ENCODE measurements at places on chromosomes 6 and 20. TPM values are rescaled to one million over a fixed set of nuclear protein-coding genes. Genes with fewer than 3 reads are reported as not detected.

DNA sequence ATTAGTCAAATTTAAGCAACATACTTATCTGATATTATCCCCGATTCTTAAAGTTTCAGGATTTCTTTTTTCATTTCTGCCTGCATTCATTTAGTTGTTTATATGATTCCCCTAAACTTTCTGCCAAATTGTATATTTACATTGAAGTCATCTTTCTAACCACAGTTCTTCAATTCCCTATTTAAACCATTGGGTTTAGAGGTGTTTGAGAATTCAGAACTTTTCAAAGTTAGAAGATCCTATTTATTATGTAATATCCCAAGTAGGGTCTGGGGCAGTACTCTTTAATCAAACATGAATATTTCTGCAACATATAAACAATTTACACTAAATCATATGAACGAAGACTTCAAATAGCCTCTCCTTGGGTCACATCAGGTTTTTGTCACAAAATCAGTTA, 52.9 kb downstream of the KLHL31 start:
- no peak for DNase-seq

- DNase-seq, result no peak
Observed at GRCh38 chr6:27882624-27883023, 29.6 kb downstream of the OR2B2 start.

Gene OXT
- total RNA-seq, result 4.5 TPM

DNA sequence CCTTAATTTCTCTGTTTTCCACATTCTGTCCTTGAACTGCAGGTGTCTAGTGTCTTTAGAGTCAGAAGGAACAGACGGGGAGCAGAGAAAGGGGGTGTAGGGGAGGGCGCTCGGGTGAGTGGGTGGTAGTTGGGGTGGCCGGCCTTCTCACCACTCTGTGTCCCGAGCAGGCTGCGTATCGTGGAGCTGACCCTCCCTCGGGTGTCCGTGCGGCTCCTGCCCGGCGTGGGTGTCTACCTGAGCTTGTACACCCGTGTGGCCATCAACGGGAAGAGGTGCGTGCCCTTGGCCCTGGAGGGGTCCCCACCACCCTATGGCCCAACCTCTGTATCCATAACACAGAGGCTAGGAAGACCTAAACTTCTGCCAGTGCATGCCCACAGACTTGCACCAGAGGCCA, 5.3 kb downstream of the BPIFB4 start:
- no peak for DNase-seq

Gene EFCAB8
- total RNA-seq, result not detected

- no peak for DNase-seq
Observed at GRCh38 chr20:38098952-38099351, 65.4 kb downstream of the RPRD1B start.

DNA sequence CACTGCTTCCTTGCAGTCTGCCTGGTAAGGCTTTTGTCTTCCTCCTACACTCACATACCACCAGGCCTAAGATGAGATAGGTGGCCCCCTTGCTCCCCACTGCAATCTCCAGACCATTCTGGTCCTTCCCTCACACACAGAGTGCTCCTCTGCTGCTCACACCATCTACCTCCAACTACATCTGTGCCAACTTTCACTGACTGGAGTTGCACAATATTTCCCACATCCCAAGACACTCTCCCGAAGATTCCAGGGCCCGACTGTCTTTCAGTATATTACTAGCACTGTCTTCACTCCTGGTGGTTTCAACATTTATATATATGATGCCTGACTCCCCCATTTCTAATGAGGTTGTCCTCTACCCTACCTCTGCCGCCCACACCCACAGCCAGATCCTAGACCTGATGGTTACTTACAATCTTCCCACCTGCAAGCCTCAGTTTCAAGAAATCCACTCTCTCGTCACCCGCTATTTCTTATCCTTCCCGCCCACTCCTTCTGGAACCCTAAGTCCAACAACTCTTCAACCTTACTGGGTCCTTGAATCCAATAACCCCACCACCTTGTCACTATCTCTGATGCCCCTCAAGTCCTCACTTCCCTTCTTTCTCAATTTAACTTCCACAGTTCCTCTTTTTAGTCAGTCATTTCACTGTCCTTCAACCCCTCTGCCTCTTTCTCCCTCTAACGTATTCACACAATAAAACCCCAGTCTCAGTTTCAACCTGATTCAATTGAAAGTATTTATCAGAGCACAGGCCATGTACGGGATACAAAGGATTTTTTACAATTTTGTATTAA, 21.6 kb downstream of the RALGAPA2 start:
- DNase-seq, result no peak

Gene AGPAT4
- 4.6 TPM for total RNA-seq

Gene GLP1R
- total RNA-seq, result 0.73 TPM

- DNase-seq, result no peak
Observed at GRCh38 chr20:14335052-14335451, 2.4 kb downstream of the FLRT3 start.

GRCh38 chr6:3987053-3987452, 91.9 kb downstream of the FAM217A start:
- DNase-seq, result no peak

GRCh38 chr20:59104831-59105230, 58.8 kb upstream of the ZNF831 start:
- no peak for DNase-seq

DNA sequence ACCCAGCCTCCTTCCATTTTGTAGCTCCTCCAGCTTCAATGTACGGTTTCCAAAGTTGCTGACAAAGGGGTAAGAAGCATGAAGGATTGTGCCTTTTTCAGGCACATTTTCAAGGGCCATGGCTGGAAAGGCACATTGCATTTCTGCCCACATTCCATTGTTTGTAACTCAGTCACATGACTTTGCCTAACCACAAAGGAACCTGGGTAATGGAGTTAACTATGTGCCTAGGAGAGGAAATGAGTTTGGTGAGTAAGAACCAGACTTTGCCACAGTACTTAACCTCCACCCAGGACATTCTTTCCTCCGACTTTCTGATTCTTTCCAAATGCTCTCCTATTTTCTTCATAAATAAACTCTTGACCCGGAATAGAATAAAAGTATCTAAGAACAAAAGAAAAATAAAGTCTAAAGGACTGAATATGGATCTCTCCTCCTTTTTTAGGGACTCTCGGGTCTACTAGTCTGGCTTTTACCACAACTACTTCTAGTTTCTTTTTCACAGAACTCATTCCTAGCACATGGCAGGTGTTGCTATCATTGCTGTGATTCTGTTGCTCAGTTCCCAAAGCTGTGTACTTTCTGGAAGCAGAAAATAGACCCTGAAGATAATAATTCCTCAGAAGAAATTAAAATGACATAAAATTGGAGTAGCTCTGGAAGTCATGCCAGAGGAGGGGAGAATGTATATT, 81.5 kb upstream of the ISM1 start:
- no peak for DNase-seq
